Naive thymus-derived CD8-positive, alpha-beta T cell (primary cell): ENCODE measurements at places on chromosomes 4 and X.

GRCh38 chr4:83865417-83866150, 329.7 kb downstream of the GPAT3 start:
- no peak for DNase-seq

- peak; percentile 70 for DNase-seq
Measured at GRCh38 chr4:123397144-123398065, 810 bp downstream of the SPRY1 start.

GRCh38 chr4:82523179-82523578, 38.6 kb downstream of the TMEM150C start:
- no peak for DNase-seq

GRCh38 chrX:80430826-80431504, 10.7 kb downstream of the TENT5D start:
- DNase-seq = no peak

- DNase-seq = no peak
Measured at GRCh38 chr4:104591510-104591911, 96.8 kb upstream of the CXXC4 start.

- no peak for DNase-seq
Measured at GRCh38 chrX:46959985-46960700, 47.9 kb downstream of the JADE3 start.

- DNase-seq = no peak
Measured at GRCh38 chrX:100635989-100636320, 651 bp downstream of the TSPAN6 start.

DNA sequence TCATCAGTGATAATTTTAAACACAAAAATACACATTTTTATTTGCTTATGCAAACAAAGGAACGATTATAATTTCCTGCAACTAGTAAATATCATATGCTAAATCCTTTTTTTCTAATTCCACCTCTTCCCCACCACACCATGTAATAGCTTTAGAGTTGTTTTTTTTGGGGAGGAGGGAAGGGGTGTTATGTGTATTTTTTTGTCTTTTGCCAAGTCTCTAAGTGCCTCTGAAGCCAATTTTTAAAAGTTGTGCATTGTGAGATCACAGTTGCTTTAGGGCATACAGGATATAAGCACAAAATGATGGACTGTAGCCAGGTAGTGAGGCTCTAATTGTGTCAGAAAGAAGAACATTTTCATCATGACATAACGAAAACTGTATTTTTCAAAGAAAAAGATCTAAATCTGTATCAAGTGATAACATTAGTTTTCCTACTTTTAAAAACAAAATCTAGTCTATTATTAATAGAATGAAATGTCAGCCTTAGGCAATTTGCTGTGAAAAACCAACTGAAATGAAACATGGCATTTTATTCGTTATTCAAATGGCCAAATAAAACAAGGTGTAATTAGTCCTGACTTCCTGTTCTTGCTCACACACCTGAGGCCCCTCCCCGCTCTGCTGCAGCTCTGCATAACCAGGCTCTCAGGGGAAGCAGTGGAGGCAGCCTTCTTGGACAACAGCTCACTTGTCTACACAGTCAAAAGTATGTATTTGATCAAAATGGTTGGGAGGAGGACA, 157.4 kb downstream of the PALLD start:
- no peak for DNase-seq

- no peak for DNase-seq
Measured at GRCh38 chr4:17328141-17328815, 183.6 kb downstream of the QDPR start.

GRCh38 chr4:117889978-117890377, 144.3 kb upstream of the NDST3 start:
- DNase-seq = no peak

DNA sequence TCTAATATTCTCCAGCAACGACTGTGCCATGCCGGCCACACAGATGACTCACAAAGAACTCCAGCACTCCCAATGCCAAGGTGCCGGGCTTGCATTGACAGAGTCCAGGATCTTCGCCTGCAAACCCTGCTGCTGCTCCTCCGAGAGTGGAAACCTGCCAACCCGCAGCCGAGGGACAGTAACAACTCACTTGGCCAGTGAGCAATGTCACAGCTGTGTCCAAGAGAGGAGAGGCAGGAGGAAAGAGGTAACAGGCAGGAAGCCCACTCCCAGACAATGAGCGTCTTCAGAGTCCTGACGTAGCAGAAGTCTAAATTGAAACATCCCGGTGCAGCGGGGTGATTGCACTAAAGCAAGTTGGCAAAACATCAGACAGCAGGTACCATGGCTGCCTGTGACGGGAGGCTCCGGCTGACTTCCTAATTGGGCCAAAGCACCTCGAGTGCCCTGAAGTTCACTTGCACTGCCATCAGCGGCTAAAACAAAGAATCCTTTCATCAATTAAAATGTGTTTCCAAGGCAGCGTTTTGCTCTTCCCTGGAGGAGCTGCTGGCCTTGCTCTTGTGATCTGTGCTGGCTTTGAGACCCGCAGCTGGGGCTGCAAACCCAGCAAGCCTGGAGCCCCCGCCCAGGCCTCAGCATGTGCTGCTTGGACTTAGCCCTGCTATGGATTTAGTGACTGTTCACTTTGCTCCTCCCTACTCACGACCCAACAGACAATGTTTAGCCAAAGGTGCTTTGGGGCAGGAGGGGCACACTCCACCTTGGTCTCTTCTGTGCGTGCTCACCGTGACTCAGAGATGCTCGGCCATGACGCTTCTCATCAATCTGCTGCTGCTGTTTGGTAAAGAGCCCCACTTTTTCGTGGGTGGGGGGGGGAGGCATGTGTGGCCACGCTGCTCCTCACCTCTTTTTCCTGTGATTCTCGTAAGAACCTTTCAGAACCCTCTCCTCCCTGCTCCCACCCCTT, 36.5 kb downstream of the DCTD start:
- DNase-seq = no peak

- no peak for DNase-seq
Measured at GRCh38 chr4:15459706-15460105, 10.0 kb upstream of the CC2D2A start.

- no peak for DNase-seq
Measured at GRCh38 chr4:123653236-123653635, 256.6 kb downstream of the SPRY1 start.

DNA sequence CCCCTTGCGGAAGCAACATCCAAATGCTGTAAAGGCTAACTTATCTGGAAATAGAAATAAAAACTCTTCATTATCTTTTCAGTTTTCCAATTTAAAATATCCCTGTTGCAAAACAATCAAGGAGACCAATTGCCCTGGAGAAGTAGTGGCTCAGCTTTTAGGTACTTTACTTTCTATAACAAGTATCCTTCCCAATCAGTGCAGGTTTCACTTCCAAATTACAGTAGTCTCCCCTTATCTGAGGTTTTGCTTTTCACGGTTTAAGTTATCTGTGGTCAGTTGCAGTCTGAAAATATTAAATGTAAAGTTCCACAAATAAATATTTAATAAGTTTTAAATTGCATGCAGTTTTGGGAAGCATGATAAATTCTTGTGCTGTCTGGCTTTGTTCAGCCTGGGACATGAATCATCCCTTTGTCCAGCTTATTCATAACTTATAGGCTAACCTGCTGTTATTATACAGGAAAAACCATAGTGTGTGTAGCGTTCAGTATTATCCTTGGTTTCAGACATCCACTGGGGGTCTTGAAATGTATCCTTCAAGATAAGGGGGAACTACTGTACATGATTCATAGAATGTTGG, 973.1 kb upstream of the GRID2 start:
- no peak for DNase-seq

DNA sequence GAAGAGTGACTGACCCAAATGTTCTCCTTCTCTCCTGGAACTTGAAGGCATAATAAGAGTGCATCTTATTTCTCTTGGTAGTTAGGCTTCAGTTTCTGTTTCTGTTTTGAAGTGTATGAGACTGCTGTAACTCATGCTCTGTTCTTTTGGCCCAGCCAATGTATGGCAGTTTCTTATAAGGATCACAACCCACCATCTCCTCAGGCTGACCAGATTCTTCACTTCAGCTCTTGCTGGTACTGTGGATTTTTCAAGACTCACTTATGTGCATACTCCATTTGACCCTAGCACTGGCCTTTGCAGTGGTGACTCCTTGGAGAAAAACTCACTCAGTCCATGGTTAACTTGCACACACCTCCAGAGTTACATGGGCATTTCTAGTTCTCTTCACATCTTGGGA, 9.6 kb upstream of the YTHDC1 start:
- DNase-seq = no peak

DNA sequence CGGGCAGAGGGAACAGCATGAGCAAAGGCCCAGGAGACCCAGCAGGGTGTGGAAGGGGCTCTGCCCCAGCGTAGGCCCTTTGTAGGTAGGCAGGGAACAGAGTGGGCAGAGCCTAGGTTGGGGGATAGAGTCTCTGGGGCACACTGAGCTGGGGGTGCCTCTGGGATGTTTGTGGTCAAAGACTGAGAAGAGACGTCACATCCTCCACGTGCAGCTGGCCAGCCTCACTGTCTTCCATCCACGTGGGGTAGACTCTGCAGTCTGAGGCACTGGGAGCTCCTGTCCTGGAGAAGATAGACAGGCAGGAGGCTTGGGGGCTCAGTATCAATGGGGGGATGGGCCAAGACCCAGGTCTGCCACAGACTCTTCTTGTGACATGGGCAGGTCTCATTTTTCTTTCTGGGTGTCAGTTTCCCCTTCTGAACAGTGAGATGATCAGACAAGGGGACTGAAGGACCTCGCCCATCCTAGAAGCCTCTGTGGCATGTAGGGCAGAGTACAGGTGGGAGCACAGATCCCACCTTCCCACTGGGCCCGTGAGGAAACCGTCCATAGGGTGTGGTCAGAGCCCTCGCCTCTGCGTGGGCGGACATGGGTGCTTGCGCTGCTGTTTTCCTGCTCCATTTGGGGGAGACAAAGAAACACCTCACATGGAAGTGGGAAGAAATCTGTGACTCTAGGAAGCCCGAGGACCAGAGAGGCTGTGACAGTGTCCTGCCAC, 22.9 kb downstream of the WFS1 start:
- no peak for DNase-seq

DNA sequence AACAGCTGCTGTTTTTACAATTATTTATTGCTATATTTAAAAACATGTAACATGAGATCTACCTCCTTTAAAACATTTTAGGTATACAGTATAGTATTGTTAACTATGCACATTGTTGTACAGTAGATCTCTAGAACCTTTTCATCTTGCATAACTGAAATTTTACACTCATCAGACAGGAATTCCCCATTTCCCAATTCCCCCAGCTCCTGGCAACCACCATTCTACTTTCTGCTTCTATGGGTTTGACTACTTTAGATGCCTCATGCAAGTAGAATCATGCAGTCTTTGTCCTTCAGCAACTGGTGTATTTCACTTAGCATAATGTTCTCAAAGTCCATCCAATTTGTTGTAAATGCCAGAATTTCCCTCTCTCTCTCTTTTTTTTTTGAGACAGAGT, 9.7 kb upstream of the LSM6 start:
- no peak for DNase-seq

DNA sequence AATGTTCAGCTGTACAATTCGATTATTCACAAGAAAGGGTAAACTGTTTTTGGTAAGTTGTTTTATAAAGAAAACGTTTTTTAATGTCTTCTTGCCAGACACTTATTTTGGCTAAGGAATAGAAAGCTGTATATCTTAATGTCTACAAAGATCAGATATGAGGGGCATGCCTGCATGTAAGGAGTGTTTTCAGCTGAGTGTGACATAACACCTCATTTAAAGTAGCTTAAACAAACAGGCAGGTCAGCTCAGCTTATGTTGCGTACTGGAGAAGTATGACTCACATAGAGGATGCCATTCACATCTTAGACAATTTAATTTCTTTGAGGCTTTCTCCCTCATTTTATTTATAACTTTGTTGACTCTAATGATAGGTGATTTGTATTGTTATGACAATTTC, 30.4 kb downstream of the LAMTOR3 start:
- DNase-seq = no peak

DNA sequence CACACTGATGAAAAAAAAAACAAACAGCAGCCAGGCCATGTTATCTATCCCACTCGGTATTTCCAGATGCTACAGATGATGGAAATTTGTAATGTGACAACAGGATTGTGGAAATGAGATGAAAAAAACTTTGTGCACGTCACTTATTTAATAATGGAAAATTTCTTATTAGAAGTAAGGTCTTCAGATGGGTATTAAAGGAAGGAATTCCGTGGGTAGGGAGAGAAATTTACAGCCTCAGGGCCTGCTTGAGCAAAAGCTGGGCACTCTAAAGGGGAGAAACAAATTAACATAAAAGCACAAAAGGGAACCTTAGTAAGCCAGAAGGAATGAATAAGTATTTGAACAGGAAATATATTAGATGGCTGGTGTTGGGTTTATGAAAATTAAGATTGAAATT, 4.2 kb upstream of the PKD2 start:
- no peak for DNase-seq

DNA sequence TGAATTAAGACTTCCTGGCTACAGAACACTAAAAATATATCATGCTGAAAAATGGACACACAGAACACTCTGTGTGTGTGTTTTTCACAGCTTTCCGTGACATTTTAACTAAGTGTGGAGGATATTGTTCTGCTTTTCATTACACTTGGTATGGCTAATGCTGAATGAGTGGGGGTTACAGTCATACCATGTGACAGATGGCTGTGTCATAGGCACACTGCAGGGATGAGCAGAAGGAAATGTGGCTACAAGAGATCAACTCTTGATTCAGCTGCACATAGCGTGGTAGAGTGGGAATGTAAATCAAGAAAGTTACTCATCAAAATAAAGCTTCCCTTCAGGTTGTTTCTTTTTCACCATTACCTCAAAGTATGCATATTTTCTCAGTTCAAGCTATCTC, 669.8 kb downstream of the IQCM start:
- DNase-seq = no peak

GRCh38 chr4:138790706-138791340, 224.8 kb upstream of the NOCT start:
- no peak for DNase-seq

DNA sequence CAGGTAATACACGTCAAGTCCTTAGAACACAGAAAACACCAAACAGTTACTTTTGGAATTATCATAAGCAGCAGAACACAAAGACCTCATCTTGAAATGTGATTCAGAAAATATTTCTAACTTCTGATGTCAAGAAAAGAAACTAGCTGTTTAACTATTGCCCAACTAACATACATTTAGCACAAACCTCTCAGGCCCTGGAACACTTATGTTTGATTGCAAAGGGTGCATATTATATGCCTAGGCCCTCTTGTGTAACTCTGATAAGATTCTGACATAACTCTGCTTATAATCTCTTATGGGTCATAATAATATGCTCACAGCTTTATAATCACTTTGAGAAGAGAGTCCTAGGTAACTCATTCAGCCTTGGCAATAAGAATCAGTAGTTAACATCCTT, 62.6 kb downstream of the TBC1D9 start:
- no peak for DNase-seq
